ENCODE measurements at places on chromosomes 2 and 18.

DNA sequence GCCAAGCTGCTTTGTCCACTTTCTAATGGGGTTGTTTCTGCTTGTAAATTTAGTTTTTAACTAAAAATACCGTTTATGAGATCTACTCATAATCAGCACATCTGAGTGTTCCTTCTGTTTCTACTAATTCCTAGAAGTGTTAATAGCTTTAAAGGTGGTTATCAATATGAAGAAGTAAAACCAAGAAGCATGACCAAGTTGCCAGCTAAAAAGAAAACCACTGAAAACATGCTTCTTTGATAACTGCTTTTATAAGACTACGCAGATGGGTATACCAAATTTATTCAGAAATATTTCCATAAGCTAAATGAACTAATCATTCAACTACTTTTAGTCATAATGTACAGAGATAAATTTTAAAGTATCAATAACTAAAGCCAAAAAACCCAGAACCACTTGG, 101.8 kb downstream of the C2orf74 start:
- H3K4me1 ChIP-seq, result peaks cover 2% of the 10 kb centered on the region
- peaks cover 30% of the 10 kb centered on the region for H3K36me3 ChIP-seq
- H3K27me3 ChIP-seq, result no peaks in the 10 kb centered on the region
- H3K27ac ChIP-seq, result peak overlapping the region; percentile 13
- DNase-seq, result no peak
- H3K4me3 ChIP-seq, result no peak overlapping the region

- H3K36me3 ChIP-seq, result no peaks in the 10 kb centered on the region
- H3K27ac ChIP-seq, result no peak overlapping the region
- H3K4me3 ChIP-seq, result no peak overlapping the region
- no peak for DNase-seq
- no peaks in the 10 kb centered on the region for H3K27me3 ChIP-seq
These were observed 127.4 kb downstream of the CCDC102B start for GRCh38 chr18:68925268-68925667.

- H3K27ac ChIP-seq, result no peak overlapping the region
- no peak overlapping the region for H3K4me3 ChIP-seq
- H3K4me1 ChIP-seq, result no peaks in the 10 kb centered on the region
- no peaks in the 10 kb centered on the region for H3K36me3 ChIP-seq
- peaks cover 30% of the 10 kb centered on the region for H3K27me3 ChIP-seq
These were observed 303.5 kb downstream of the CDCA7 start for GRCh38 chr2:173657996-173658717.

DNA sequence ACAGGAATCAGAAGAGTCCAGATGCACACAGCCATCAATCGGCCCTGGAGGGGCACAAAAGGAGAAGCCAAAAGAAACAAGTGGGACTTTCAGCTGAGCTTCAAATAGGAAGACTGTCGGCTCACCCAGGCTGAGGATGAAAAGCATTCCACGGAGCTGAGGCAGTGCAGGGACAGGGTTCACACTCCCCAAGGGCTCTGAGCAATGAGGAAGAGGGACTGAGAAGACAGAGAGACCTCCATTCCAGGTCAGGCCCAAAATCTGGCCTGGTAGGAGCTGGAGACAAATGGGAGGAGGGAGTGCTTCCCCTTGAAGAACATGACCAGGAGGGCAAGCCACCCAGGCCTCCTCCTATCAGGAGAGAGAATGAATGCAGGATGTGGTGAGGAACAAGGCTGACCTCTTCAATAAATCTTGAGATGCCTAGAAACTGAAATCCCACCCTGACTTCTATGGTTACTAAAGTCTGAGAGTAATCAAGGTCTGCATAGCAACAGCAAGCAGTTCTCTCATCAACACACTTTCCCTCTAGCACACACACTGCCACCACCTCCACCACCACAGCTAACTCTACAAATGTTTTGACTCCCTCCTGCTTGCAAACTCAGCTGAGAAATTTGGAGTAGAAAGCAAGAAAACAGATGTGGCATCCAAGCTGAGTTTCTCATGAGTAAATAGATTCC, 434.4 kb downstream of the TNS1 start:
- H3K4me1 ChIP-seq, result no peaks in the 10 kb centered on the region
- no peak overlapping the region for H3K27ac ChIP-seq
- H3K27me3 ChIP-seq, result no peaks in the 10 kb centered on the region
- peaks cover 5% of the 10 kb centered on the region for H3K36me3 ChIP-seq

GRCh38 chr2:164538240-164538866, 82.9 kb downstream of the GRB14 start:
- no peak for DNase-seq
- H3K4me1 ChIP-seq, result no peaks in the 10 kb centered on the region
- H3K27ac ChIP-seq, result no peak overlapping the region
- no peak overlapping the region for H3K4me3 ChIP-seq
- H3K36me3 ChIP-seq, result no peaks in the 10 kb centered on the region
